Fibroblast of mammary gland (primary cell): ENCODE measurements at places on chromosomes 3 and 15.
A peak's percentile ranks its signal among the peaks of the same experiment; 100 is the strongest.

GRCh38 chr3:182405759-182406158 is 387.5 kb upstream of the ATP11B start:
- DNase-seq: no peak

DNA sequence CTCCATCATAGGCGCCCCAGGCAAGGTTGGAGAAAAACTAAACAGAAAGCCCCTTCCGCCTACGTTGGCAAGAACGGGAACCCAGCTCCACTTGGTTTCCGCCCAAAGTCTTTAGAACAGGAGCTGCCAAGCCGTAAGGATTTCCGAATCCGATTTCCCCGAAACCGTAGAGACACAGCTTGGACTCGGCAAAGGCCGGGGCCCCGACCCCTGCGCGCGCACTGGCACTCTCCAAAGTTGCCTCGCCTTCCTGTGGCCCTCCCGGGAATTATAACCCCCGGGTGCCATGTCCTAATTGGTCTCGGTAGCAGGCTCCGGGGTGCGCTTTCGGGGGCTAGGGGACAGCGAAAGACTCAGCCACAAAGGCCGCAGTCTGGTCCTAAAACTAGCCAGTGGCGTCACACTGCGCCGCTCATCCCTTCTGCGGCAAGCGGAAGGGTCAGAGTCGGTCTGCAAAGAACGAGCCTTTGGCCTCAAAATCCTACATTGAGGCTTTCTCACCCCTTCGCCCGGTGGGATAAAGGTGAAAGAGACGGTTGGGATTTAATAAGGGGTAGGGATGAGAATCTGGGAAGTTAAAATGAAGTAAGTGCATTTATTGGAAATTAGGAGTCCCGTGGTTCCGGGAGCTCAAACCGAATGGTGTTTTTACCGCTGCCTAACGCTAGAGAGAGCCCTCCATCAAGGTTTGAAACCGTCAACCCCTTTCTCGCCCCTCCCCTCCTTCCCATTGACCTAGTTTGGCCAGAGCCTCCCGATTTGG is 6.8 kb downstream of the BCL6 start:
- peak; percentile 93 for DNase-seq

GRCh38 chr3:55480911-55481743 is 6.0 kb downstream of the WNT5A start:
- DNase-seq: peak; percentile 75

DNA sequence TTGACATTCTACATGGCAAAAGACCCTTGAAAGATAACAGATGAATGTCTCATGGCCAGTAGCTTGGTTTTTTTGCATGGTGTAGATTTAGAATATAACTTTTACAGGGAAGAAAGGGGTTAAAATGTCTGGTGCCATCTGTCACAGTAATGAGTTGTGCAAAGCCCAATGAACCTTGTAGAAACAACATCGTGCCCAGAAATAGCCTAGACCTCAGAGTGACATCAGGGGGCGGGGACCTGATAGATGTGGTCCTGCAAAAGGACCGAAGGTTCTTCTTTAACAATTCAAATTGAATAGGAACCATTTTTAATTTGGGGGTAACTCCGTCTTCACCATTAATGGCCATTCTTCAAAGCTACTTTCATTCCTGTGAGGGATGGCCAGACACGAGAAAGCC is 254.1 kb upstream of the CTDSPL start:
- DNase-seq: no peak

DNA sequence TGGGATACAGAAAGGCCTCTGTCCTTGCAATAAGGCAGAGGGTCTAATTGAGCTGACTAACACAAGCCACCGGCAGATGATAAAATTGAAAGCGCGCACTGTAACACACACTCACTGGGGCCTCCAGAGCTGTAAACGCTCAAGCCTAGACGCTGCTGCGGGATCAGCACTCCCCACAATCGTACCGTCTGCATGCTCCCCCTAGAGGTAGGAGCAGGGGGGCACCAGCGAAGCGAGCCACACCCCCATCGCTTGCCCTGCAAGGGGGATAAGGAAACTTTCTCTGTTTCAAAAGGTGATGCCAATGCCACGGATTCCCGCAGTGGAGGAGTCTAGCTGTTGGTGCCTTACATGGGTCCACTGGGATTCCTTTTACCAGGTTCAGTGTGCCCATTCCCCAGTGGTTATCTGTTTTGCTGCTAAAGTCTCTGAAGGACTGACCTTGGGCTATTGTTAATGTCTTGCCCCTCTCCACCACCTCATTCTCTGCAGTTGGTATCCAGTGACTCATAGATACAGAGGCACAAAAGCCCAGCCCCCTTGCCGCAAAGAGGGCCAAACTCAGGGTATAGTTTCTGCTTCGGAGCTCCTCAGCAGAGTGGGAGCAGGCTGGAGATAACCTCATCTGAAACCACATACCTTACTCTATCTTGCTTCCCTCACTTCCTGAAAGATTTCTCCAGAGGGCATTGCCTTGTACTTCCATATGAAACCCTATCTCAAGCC is 139.3 kb upstream of the KBTBD8 start:
- no peak for DNase-seq

GRCh38 chr3:180808823-180809575 is 103.5 kb upstream of the FXR1 start:
- no peak for DNase-seq
